ENCODE measurements at places on chromosomes 5 and 9.
A peak's percentile ranks its signal among the peaks of the same experiment; 100 is the strongest.

DNA sequence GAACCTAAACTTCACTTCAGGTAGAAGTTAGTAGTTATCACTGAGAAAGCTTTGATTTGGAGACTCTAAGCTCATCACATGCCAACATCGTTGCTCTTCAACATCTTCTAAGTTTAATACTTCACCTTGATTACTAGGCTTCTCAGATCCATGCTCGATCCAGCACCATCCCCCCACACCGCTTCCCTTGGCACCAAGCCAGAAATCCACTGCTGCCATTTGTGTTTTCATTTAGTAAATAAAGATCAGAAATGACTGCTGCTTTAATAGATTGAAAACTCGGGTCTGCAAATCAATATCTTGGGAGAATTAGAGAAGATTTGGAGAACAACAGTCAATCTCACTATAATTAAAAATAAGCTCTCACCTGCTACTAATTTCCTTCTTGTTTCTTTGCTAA, 214.7 kb upstream of the NR4A3 start:
- no peak for DNase-seq

- DNase-seq = no peak
These were observed 26.5 kb downstream of the COL27A1 start for GRCh38 chr9:114181607-114182409.

DNA sequence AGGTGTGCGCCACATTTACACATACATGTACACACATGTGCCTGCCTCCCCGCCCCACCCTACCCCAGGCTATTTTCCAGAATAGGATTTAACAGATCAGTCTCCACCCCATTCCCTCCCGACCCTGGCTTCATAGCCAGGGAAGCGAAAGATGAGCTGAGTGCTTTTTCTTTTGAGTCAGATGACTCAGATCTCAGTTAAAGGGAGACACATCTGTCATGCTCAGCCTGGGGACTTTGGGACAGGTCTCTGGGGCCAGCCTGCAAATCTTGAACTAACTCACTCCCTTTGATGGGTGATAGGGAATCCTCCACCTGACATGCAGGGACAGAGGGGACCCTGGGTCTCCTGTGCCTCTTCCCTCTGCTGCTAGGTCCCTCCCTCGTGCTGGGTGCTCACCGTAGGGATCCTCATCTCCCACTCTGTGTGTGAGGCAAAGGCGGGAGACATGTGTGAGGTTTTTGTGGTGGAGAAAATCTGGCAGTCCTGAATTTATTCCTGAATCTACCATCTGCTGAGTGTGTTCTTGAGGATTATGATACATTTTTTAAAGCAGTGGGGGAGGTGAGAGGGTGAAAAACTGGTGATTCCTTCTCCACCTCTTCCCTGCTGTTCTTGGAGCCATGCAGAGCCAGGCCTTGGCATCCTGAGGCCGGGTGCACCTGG, 37.7 kb downstream of the NEUROG1 start:
- DNase-seq = no peak

- DNase-seq = no peak
These were observed 15.8 kb downstream of the ADAMTS13 start for GRCh38 chr9:133437753-133438531.

GRCh38 chr9:130931508-130932254, 7.4 kb downstream of the FIBCD1 start:
- no peak for DNase-seq

GRCh38 chr9:91835216-91835615, 114.8 kb downstream of the ROR2 start:
- DNase-seq = no peak

DNA sequence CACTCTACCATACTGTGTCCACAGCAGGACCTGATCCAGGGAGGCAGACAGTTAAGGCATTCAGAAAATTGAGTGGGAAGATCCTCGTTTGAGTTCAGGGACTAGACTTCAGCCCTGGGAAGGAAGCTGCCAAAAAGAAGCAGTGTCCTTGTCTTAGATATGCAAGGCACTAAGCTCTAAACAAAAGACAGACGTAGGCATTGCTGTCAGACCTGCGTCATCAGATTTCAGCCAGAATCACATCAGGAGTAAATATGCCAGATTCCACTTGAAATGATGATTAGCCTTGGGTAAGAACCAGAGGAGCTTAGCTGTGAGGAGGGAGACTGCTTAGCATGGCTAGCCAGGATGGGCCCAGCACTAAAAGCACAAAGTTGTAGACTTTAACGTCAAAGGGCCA, 56.7 kb downstream of the MAMDC2 start:
- no peak for DNase-seq

- no peak for DNase-seq
These were observed 131.5 kb downstream of the DOCK8 start for GRCh38 chr9:346111-346571.

GRCh38 chr5:125005266-125005665, 258.8 kb upstream of the ZNF608 start:
- DNase-seq = no peak

DNA sequence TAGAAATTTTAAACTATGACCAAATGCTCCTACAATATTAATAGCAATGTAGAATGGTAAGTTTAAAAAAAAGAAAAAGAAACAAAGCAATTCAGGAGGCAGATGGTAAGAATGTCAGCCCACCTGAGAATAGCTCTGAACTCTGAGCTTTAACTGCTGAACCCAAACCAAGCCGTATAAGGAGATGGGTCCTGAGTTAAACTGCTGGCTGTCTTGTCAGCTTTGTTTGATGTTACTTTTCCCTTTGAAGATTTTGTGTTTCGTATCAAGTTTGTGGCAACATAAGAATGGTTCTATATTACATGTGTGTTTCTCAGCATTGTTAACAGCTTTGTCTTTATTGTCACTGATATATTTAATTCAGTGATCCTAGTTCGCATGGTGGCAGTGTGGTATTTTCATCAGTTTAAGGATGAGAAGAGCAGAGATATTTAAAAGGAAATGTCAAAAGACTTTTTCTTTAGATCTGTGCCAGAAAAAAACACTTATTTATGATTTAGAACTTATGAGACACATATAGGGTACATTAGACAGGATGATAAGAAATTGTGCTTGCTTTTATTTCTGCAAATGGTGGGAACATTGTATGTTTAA, 390.1 kb downstream of the CCDC171 start:
- DNase-seq = no peak

DNA sequence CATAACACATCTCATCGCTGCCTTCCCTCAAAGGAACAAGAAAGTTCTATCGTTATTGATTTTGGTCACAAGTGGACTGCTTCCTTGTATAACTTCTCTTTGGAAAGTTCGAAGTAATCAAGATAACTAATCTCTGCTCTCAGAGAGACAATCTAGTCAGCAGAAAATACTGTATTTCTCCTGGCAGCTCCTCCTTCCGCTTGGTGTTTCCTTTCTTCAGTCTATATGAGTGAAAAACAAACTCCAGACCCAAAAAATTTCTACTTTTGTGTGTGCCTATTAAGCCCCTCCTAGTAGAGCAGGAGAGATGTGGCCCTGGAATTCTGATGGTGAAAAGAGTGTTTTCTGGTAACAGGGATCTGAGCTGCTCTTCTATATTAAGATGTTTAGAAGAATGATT, 24.5 kb downstream of the OSTF1 start:
- no peak for DNase-seq

- DNase-seq = no peak
These were observed 1356.3 kb upstream of the ACO1 start for GRCh38 chr9:31028137-31028536.

- DNase-seq = no peak
These were observed 166.6 kb downstream of the ROR2 start for GRCh38 chr9:91783411-91783810.

DNA sequence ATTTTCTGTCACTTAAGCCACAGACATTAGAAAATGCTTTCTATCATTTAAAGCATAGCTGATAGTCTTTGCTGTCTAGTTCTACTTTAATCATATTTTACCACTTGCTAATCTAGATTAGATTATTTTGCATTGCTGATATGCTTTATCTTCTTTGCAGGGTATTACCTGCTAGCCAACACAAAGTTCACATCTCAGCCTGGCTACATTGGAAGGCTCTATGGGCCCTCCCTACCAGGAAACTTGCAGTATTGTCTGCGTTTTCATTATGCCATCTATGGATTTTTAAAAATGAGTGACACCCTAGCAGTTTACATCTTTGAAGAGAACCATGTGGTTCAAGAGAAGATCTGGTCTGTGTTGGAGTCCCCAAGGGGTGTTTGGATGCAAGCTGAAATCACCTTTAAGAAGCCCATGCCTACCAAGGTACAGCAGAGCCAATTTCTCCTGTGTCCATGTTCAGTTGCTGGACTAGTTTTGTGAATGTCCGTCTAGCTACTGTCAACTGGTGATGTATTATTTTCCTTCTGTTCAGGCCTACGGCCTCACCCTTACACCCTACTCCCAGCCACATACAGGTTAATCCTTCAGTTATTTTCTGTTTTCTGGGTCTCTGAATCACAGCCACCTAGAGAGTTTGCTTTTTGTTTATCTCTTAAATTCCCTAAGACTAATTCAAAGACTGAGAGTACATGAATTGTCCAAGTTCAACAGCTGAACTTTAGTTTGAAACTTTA, 99.9 kb downstream of the MAMDC2 start:
- no peak for DNase-seq

DNA sequence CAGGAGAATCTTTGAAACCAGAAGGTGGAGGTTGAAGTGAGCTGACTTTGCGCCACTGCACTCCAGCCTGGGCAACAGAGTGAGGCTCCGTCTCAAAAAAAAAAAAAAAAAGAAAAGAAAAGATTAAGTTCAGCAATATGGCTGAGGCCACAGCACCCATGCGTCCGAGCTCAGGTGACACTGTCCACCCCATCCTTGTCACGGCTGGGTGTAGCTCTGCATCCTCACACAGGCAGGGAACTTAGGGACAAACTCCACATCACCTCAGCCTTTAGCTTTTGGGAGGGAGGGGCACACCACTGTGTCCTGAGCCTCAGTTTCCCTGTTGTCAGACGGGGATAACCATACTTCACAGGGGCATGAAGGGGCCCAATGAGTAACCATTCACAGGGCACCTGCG, 15.5 kb downstream of the FGD3 start:
- DNase-seq = peak; percentile 24

- DNase-seq = no peak
These were observed 76.8 kb upstream of the TRIO start for GRCh38 chr5:14066326-14066725.

GRCh38 chr5:61263072-61263471, 69.0 kb upstream of the ZSWIM6 start:
- no peak for DNase-seq
